ENCODE measurements at places on chromosomes 7 and 10. TPM values are rescaled to one million over a fixed set of nuclear protein-coding genes. Genes with fewer than 3 reads are reported as not detected.

Gene RBP4
- 5.0 TPM for total RNA-seq

Gene C10orf105
- not detected for total RNA-seq

Gene MYPN
- 2.8 TPM for total RNA-seq

Gene FAM149B1
- 7.0 TPM for total RNA-seq

Gene CEP41
- 13.3 TPM for total RNA-seq

Measured in A549 treated with Hydrocortisone at 1 μM for 4 hours (cell line).